ENCODE measurements at places on chromosomes 3 and 15.

- DNase-seq, result no peak
Measured at GRCh38 chr3:115576325-115576875, 46.9 kb upstream of the GAP43 start.

DNA sequence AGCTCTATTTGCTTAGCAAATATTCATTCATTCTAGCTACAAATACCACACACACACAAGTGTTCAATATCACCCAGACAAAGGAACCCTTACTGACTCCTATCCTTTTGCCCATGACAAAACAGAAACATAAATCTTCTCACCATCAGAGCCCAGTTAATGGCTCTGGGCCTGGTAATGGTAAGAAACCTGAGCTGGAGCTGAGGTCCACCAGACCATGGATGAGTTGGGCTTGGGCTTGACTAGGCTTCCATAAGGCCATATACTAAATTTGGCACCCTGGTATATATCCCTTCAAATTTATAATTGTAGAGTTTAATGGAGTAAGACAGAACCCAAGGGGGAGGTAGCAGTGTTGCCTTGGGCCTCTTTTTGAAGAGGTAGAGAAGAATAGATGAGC is 29.4 kb downstream of the GPR176 start:
- DNase-seq, result no peak

GRCh38 chr3:127164615-127165014 is 28.3 kb upstream of the PRR23E start:
- no peak for DNase-seq

DNA sequence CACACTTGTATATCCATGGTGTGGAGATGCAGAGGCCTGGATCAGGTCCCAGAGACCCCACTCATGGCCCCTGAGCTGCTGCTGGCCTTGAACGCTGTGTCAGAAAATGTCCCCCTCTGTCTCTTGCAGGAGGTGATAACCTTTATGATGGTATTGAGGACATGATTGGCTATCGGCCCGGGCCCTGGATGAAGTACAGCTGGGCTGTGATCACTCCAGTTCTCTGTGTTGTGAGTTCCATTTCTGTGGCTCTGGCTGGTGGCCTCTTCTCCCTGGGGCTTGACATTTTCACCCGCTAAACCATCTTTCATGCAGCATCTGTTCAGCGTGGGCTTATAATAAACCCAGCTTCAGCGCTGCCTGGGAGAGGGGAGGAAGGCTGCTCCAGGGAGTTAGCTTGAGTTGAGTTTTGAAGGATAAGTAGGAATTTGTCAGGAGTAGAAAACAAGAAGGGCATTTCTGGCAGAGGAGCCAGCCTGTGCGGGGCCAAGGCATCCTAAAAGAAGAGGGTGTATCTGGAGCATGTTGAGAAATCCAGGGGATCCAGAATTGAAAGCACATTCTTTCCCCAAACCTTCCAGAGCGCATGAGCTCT is 61.1 kb downstream of the GRIP2 start:
- DNase-seq, result no peak

GRCh38 chr15:43511012-43511885 is 6.2 kb upstream of the MAP1A start:
- DNase-seq, result no peak

- DNase-seq, result no peak
Measured at GRCh38 chr3:171192176-171192854, 165.8 kb upstream of the SLC2A2 start.

DNA sequence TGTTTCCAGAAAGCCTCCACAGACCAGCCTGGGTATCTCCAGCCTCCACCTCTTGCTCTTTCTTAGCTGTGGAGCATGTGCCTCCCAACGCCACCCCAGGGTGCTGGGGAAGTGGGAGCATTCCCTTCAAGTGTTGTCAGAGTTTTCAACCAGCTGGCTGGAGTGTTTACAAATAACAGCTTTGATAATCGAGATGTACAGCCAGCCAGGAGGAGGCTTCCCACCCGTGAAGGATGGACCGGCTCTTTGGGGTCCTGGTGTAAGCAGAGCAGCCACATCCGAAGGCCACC is 8.5 kb upstream of the OXTR start:
- no peak for DNase-seq

GRCh38 chr3:86073799-86074198 is 917.1 kb downstream of the VGLL3 start:
- no peak for DNase-seq

GRCh38 chr3:175179055-175179454 is 319.9 kb downstream of the NAALADL2 start:
- no peak for DNase-seq

All from effector memory CD8-positive, alpha-beta T cell (primary cell).